Activated CD4-positive, CD25-positive, alpha-beta regulatory T cell treated with anti-CD3 and anti-CD28 coated beads, Interleukin-2, amount 50 U/mL, for 16 hours (primary cell): ENCODE measurements at places on chromosomes 13 and 19.

GRCh38 chr13:85216576-85216975, 582.6 kb downstream of the SLITRK6 start:
- no peak for DNase-seq

- DNase-seq: no peak
Observed at GRCh38 chr19:51552996-51553725, 17.9 kb upstream of the ZNF175 start.

- no peak for DNase-seq
Observed at GRCh38 chr19:47228937-47229675, 1.9 kb downstream of the BBC3 start.

- DNase-seq: peak; percentile 18
Observed at GRCh38 chr13:99656844-99657381, 155.6 kb downstream of the TM9SF2 start.

GRCh38 chr13:38530492-38530891, 156.4 kb upstream of the FREM2 start:
- DNase-seq: no peak

DNA sequence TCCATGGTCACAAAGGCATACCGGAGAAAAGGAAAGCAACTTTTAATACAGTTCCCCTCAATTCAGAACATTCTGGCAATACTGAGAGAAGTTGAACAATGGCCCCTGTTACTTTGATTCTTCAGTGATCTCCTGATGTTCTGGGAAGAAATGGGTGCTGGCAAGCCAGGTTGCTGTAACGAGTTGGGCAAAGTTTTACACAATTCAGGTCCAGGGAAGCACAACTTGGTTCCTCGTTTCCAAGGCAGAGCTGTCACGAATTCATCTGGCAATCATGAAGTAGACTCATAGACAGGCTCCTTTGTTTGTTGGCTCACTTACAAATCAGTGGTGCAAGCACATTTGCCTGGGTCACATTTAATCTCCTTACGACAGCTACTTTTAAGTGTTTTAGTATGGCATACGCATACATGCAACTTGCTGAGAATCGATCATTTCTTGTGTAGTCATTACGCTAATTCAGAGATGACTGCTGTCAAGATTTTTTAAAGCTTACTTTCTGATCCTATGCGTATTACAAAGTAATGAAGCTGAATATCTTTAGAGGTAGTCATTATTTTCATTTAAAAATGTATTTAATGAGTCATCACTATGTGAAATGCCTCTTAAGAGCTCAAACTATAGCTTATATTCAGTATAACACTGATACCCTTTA, 174.7 kb downstream of the GPC5 start:
- DNase-seq: no peak

DNA sequence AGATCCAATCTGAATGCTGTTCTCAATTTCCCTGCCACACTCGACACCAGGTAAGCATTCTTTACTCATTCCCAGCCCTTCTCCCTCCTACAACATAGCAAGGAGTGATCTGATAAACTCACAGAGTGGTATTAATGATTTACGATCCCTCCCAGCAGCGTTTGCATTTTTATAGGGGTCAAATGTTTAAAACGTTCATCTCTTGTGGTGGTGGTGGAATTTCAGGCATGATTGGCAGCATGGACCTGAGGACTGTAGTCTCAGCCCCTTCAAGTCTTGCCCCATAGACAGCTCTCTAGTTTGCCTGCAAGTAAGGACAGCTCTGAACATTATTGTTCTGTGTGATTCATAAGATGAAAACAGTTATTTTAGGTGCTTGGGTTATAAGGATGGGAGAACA, 565.7 kb downstream of the EFNB2 start:
- DNase-seq: no peak

DNA sequence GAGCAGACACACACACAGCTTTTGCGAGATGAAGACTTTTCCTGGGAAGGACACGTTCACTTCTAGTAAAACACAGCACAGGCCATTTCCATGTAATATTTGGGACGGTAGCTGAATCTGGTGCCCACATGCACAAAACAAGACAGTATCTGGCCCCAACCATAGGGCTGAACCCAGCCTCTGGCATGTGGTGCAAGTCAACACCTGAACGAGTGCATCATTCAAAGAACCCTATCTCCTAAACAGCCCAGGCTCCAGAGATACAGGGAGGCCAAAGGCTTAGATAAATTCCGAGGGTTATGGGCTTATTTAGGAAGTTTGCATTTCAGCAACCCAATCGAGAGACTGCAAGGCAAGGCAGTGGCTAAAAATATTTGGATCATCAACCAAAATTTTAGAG, 2.7 kb upstream of the TFDP1 start:
- no peak for DNase-seq

GRCh38 chr13:51397262-51397941, 55.4 kb downstream of the INTS6 start:
- no peak for DNase-seq

GRCh38 chr19:47302249-47302648, 7.4 kb upstream of the C5AR1 start:
- DNase-seq: no peak

DNA sequence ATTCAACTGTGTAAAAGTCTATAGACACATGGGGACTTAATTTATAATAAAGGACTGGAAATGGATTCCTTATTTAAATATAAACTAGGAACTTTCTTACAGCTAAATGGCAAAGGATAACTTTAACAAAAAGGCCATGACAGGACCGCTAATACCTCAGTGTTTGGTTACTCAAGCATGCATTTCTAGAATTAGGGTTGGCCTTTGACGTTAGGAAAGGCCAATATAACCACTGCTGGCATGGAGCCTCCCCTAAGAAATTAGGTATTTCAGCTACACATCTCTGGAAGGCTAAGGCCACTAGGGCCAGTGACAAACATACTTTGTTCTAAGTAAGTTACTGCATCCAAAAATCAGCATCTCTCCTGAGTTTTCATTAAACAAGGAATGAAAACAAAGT, 9.3 kb downstream of the PEG3 start:
- DNase-seq: no peak

DNA sequence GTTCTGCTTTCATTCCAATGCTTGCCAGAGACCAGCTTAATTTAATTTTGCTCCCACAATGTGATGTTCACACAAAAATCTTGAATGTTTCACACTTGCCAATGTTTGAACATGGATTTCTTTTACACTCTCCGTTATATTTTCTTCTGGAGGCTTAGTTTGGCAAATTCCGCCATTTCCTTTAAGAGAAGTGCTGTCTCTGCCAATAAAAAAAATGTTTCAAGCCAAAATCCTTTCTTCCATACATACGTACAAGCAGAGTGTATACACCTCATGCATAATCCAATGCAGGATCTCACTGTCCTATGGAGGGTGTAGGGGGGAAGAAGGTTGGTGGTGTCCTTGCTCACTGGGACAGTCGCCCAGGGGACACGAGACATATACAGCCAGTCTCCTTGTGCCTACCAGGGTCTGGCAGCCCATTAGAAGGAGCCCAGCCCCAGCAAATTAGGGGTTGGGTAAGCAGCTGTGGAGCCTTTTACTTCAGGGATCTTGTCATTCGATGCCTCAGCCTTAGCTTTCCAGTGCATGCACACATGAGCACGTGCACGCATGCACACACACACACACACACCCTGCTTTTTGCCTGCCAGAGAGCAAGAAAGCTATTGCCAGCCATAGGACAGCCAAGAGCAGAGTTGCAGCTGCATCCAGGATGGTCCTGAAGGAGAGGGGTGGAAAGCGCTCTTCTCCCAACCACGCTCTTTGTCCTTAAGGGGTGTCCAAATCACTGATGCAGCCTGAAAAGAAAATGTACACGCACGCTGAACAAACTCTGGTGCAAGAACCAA, 208.3 kb downstream of the FOXO1 start:
- no peak for DNase-seq

GRCh38 chr13:112859817-112860190, 109.2 kb upstream of the MCF2L start:
- no peak for DNase-seq

GRCh38 chr13:99185606-99186005, 15.0 kb upstream of the UBAC2 start:
- no peak for DNase-seq

DNA sequence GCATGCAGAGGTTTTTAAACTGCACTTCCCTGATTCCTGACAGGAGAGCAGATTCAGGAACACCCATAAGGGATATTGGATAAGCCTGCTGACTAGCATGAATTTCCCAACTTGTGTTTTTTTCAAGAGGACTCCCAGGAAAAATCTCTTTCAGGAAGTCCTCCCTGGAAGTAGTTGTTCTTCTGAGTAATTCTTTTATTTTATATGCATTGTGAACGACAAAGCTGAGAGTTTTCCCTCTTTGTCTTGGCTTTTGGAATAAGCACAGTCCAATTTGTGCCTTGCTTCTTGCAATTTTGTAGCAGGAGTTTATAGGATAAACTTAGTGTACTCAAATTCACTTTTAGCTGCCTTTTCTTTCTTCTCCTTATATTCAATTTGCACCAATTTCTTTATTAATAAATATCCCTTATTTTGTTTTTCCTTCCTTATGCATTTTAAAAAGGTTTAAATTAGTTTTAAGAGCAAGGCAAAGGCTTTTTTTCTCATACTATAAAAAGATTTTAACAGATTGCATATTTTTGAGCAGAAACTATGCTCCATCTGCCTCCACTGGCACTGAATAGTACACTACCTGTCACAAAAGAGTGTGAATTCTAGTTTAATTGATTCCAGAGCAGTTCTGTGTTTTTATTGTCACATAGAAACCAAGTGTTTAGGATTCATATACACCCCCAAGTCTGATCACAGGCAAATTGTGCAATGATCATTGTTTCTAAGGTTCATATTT, 543.3 kb upstream of the SPRY2 start:
- DNase-seq: no peak

- no peak for DNase-seq
Observed at GRCh38 chr19:49515767-49516166, 3.3 kb downstream of the FCGRT start.

GRCh38 chr19:30105727-30106126, 163.7 kb downstream of the URI1 start:
- DNase-seq: no peak

DNA sequence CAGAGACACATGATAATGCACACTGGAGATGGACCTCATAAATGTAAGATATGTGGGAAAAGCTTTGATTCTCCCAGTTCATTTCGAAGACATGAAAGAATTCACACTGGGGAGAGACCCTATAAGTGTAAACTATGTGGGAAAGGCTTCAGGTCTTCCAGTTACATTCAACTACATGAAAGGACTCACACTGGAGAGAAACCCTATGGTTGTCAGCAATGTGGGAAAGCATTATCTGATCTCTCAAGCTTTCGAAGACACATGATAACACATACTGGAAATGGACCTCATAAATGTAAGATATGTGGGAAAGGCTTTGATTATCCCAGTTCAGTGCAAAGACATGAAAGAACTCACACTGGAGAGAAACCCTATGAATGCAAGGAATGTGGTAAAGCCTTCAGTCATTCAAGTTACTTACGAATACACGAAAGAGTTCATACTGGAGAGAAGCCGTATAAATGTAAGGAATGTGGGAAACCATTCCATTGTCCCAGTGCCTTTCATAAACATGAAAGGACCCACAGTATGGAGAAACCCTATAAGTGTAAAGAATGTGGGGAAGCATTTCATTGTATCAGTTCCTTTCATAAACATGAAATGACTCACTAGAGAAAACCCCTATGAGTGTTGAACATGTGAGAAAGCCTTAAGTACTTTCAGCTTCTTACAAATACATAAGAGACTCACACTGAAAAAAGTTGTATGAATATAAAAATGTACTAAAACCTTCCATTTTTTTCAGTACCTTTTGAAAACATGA, 14.7 kb downstream of the ZNF441 start:
- DNase-seq: no peak

GRCh38 chr13:110448230-110448629, 113.3 kb downstream of the RAB20 start:
- no peak for DNase-seq

DNA sequence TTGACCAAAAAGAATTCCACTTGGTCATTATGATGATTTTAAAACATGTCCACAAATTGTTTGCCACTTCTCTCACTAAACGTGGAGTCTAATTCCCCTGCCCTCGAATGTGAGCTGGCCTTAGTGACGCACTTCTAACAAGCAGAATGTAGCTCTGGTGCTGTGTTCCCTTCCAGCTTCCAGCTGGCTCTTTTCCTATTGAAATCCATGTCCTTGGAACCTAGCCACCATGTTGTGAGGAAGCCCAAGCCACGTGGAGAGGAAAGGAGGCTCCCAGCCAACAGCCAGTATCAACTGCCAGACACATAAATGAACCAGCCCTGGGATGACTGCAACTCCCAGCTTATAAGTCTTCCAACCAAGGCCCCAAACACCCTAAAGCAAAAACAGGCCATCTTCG, 23.6 kb upstream of the CEBPA start:
- no peak for DNase-seq

DNA sequence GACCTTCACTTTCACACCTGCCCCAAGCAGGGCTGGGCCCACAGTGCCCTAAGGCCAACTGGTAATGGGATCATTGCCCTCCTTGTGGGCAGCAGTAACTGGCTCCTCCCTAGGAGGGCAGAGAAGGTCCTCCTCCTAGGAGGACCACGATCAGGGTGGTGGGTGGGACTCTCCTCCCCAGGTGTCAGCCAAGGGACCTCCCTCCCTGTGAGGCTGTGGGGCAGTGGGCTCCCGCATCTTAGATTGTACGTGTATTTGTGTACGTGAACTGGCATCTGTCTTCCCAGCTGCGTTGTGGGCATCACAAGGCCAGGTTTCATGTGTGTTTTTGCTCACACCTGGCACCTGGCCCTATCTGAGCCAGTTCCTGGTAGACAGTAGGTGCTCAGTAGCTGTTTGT, 111.8 kb downstream of the SOX1 start:
- DNase-seq: no peak

- DNase-seq: no peak
Observed at GRCh38 chr13:27556109-27556508, 64.2 kb downstream of the LNX2 start.

DNA sequence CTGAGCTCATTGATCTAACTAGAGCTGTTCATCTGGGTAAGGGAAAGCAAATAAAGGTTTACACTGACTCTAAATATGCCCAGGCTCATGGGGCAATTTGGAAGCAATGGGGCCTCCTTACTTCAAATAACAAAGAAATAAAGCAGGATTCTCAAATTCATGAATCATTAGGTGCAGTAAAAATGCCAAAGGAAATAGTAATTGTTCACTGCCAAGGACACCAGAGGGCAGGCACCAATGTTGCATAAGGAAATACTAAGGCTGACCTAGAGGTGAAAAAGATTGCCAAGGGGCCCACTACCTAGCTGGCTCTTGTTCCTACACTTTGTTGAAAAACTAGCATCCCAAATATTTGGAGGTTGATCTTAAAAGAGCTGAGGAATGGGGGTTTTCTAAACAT, 1686.7 kb upstream of the MIR17HG start:
- no peak for DNase-seq

- DNase-seq: no peak
Observed at GRCh38 chr13:107993239-107993949, 221.9 kb downstream of the LIG4 start.

DNA sequence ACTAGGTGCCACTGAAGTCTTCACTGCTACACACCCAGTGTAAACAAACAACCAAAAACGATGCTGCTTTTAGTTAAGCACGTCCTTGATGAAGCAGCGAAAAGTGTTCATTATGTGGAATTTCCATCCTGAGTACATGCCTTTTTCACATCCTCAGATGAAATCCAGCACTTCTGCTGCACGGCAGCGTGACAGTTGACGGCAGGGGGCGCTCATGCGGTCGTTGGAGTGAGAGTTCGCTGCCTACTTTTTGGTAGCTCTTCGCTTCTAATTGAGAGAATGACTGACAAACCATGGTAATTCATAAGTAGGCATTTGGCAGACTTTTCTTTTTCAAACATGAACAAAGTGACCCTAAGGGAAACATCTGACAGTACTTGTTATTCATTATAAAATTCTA, 1124.9 kb downstream of the EFNB2 start:
- DNase-seq: no peak
